ENCODE measurements at places on chromosomes 6 and 20.

DNA sequence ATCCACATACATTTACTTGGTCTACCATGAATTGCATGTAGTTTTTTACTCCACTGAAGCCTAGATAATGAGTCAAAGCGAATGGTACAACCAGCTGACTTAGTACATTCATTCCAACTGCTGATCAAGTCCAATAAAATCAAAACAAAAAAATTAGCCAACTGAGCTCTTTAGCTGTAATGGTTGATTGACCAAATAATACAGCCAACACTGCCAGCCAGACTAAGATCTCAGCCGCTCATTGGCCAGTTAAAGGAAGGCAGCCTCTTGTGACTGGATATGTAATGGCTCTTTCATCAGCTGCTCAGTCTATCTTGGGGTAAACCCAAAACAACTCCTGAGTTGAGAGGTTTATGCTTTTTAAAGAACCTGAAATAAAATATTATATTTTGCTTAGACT, 204.3 kb upstream of the RSPO3 start:
- no peak for DNase-seq

GRCh38 chr6:128064540-128064895, 163.7 kb upstream of the THEMIS start:
- DNase-seq: no peak

DNA sequence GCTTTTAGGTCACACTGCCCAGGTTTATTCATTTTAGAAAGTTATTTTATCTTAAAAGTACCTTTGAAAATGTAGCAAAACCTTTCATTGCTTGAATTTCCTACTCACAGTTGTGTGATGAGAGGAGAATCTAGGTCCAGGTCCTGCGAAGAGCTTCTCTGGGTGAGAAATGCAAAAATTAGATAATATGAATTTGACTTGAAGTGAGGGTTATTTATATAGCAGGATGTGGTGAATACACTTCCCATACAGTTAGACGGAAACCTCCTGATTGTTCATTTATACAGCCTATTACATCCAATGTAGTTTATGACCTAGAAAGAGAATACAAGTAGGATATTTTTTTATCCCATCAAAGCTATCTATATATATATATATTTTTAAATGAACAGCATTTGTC, 30.5 kb downstream of the CDKAL1 start:
- no peak for DNase-seq

DNA sequence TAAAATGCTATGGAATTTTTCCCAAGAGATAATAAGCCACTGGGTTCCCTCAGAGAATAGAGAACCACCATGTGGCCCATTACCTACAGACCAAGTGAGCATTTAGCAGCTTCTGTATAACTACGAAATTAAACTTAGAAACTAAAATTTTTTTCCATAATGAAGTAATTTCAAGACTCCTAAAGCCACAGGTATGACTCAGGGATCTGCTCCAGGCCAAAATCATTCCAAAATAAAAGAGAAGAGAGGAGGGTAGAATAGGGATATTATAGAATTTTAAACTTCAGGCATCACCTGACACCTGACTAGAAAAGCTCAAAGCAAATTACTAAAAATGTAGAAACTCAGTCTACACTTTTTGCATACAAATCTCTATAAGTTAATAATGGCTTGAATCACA, 108.9 kb upstream of the DST start:
- DNase-seq: peak; percentile 60

GRCh38 chr6:56230976-56231566, 16.3 kb downstream of the COL21A1 start:
- no peak for DNase-seq

- DNase-seq: no peak
These were observed 32.9 kb downstream of the NUDT3 start for GRCh38 chr6:34359418-34360158.

DNA sequence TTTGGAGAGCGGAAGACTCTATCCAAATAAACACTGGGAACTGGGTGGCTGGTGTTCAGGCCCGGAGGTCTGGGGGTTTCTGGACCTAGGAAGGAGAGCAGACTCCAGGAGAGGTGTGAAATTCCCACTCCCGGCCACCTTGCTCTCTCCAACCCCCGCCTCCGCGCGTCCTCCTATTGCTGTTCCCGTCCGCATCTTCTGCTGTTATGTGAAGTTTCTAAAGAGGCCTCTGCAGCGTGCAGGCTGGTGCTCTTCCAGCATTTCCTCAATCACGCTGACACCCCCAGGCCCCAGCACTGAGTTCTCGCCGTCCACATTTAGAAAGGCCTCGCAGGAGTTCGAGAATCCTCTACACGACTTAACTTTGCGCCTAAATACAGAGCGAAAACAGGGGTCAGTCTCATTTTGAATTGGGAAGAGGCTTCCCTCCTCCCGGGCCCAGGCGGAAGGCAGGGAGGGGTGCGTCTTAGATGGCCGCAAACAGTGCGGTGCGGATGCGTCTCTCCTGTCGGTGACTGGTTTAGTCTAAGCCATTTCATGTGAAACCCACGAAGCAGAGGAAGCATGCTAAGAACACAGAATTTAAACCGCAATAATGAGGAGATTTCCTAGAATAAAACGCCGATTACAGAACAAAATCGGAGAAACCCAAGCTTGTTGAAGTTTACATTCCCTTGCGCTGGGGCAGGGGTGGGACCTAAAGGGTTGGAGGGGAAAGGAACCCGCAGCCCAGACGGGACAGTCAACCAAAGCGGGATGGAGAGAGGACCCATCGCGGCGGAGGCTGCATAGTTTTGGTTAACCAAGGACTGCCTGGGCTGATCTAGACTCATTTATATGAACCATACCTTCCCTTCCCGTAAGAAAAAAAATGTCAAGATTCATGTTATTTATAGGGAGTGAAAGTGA, 4.0 kb upstream of the FOXF2 start:
- peak; percentile 63 for DNase-seq

DNA sequence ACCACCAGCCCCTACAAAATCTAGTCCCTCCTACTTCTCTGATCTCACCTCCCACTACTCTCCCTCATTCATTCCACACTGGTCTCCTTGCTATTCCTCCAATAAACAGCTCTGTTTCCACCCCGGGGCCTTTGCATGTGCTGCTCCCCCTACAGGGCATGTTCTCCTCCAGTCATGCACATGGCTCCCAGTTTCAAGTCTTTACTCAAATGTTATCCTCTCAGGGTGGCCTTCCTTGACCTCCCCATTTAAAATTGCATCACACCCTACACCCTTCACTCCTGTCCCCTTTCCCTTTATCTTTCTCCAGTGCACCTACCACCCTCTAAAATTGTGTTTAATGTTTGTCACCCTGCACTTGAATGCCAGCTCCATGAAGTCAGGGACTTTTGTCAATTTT, 174.5 kb downstream of the MRPL14 start:
- DNase-seq: no peak

Data from mesendoderm (in vitro differentiated cells).